ENCODE measurements at places on chromosomes 3 and 15.

GRCh38 chr3:105828703-105829102 lies 40.1 kb downstream of the CBLB start:
- no peak for DNase-seq

- DNase-seq, result no peak
These were observed 424.8 kb downstream of the LPP start for GRCh38 chr3:188578576-188579363.

GRCh38 chr3:37181756-37182155 lies 7.4 kb upstream of the LRRFIP2 start:
- DNase-seq, result no peak

DNA sequence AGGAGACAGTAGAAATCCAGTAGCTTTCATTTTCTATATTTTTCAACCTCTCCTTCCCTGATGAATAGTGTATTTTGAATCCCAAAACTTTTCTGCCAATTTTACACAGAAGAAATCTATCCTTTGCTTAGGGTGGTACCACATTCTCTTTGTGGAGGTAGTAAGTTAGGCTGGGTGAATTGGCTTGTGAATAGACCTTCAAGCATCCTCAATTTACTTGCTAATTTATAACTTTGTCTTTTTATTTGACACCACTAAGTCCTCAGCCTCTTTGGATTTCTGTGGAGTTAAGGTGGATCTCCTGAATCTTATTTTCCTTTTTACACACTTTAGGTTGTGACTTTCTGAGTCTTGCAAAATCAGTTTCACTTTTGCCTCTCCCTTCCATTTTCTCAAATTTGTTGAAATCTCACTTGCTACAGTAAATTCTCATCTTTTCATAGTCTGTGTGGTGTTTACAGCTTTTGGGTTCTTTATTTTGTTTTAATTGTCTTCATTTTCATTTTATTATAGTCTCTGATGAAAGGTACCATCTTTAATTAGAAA lies 5.7 kb upstream of the PLSCR1 start:
- no peak for DNase-seq

- DNase-seq, result no peak
These were observed 362.8 kb upstream of the RGMA start for GRCh38 chr15:93451822-93452221.

DNA sequence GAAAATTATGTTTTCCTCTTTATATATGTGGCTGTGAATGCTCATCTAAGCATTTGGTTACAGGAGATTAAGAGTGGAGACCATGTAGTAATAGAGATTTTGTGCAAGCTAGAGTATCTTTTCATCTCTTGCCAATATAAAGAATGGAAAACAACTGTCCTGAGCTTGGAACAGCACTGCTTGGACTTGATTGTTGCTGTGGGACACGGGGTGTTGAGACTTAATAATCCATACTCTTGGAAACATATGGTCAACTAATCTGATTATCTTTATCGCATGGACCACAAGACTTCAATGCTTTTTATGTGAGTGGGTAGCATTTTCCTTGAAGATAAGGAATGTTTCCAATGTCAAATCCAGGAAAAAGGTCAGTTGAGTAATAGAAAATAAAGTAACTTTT lies 806.3 kb downstream of the DIPK2A start:
- no peak for DNase-seq

GRCh38 chr3:14352002-14352627 lies 50.3 kb upstream of the SLC6A6 start:
- DNase-seq, result no peak

DNA sequence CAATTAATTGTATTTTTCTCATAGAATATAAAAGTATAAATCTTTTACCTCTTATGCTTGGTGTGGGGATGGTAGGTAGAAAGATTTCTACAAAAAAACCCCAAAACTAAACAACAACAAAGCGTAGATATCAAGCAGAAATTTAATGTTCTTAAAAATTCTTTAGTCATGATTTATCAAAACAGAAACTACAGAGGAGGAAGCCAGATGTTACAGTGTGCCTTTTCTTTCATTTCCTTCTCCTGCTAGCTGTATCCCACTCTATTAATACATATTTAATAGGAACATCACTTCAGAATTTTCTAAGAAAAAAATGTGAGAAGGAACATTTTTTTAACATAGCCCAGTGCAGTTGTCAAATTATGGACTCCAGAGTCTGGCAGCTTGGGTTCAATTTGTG lies 420.6 kb downstream of the TUSC7 start:
- no peak for DNase-seq

Data from cerebellar nuclear complex (tissue), 1 donor.